ENCODE measurements at places on chromosomes 6 and 20.

DNA sequence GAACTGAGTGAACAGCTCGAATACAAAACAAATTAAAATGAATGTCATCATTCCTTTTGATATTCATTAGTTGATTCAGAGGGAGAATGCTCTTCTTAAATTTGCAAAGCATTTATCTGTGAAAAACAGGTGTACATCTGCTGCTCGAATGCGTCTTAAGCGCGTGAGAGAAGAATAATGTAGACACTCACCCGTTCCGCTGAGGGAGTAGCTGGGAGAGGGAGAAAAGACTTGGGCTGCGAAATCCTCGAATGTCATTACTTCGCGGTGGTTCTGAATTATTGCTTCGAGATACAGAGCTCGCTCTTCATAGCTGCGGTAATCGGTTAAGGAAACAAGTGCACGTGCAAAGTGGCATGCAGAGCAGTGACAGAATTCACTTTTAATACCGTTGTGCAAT, 43.9 kb downstream of the INSM1 start:
- no peak for DNase-seq

DNA sequence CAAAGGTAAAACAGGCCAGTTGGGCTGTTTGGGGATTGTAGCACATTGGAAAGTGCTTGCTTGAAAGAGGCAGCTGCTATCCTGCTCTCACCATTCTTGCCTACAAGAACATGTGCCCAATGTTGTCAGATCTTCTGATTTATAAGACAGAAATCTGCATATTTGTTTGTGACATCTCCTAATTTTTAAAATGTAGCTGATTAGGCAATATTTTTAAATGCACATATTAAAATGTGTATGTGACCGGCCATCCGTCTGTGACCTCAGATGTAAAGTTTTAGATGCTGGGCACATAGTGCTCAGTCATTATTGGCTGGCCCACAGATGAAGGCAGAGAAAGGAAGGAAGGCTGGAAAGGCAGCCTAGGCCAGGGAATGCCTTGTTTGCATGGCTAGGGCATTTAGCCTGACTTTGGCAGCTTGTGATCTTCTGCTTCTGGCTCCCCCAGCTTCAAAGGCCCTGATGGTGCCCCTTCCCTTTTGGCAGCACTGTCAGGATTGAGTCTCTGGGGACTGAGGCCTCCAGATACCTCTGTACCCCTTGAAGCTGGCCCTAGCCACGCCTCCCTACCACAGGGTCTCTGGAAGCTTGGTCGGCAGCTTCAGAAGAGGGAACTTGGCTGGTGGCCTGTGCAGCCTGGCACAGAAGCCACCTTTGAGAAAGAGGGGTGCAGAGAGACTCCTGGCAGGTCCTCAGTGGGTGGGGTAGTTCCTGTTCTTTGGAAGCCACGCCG, 6.4 kb downstream of the SNPH start:
- no peak for DNase-seq

DNA sequence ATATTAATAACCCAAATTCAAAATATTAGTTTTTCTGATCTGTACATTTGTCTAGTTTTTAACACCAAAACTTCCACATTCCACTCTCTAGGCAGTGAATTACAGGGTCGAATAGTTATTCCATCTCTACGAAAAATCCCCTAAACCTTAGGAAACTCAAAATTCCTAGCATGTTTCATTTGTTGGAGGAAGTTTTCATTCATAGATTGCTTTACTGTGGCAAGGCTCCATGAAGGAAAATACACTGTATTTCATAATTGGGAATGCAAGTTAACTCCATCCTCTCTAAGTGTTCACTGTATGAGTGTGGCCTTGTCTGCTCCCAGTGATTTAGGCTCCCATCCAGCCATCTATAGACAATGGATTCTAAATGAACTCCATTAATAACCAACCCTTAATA, 296.1 kb downstream of the TENT5A start:
- DNase-seq, result no peak

- no peak for DNase-seq
Measured at GRCh38 chr6:170253910-170254269, 37.0 kb downstream of the DLL1 start.

- DNase-seq, result no peak
Measured at GRCh38 chr20:59448196-59448595, 147.8 kb downstream of the EDN3 start.

DNA sequence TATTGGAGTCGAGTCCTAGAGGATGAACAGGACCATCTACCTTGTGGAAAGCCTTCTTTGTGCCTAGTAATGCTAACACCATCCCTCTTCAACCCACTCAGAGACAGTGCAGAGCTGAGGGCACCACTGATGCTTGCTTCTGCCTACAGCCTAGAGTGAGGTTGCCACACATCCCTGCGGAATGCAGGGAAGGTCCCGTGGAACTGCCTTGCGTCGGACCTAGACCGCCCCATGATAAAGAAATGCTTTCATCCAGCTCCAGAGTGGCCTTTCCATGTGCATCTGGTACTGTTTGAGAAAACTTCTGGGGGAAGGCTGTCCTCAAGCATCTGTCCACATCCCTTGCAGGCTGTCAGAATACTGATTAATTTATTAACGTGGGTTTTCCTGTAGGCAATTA, 168.4 kb downstream of the PHACTR1 start:
- DNase-seq, result no peak

DNA sequence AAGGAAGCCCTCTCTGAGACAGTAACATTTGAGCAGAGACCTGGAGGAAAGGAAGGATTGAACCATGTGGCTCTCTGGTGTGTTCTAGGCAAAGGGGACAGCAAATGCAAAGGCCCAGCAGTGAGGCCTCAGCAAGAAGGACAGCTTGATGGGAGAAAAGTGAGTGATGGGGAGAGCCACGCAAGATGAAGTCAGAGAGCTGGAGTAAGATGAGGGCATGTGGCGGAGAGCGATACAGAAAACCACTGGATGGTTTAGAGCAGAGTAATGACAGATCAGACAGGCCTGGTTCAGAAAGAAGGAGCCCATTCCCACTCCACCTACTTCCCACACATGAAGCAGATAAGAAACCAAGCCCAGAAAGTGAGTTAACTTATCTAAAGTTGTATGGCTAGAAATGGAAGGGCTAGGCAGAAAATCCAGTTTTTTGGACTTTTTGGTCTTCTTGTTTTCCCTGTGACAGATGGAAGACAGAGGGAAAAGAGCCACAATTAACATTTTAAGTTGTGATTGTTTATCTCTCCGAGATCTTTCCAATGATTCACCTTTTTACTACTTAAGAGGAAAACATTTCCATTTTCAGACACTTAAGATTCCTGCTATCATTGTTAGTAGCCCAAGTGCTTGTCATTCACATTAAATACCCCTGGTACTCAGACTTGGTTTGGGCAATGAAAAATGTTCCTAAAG, 723 bp upstream of the SNPH start:
- no peak for DNase-seq

- DNase-seq, result no peak
Measured at GRCh38 chr6:156757849-156758248, 19.3 kb upstream of the ARID1B start.

GRCh38 chr20:62702895-62703852, 5.5 kb upstream of the NTSR1 start:
- DNase-seq, result no peak

- no peak for DNase-seq
Measured at GRCh38 chr6:107585815-107586435, 96.0 kb downstream of the SOBP start.

DNA sequence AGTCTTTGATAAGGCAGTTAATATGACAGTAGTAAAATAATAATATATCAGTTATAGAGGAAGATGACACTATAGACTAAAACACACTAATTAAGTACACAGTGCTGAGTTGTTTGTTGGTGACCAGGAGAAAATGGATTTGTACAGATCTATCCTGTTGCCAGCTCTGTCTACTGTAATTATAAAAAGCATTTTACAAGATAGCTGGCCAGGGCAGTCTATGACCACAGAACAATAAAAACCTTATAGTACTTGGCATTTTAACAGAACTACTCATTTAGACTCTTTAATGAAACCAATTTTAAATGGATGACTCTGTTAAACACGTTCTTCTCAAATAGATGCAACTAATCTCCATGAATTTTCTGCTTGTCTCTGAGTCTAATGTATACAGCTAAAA, 367.5 kb downstream of the BTBD9 start:
- no peak for DNase-seq

- peak; percentile 40 for DNase-seq
Measured at GRCh38 chr6:121849477-121849876, 414.0 kb downstream of the GJA1 start.

GRCh38 chr6:16089232-16090062, 39.4 kb upstream of the MYLIP start:
- DNase-seq, result no peak

DNA sequence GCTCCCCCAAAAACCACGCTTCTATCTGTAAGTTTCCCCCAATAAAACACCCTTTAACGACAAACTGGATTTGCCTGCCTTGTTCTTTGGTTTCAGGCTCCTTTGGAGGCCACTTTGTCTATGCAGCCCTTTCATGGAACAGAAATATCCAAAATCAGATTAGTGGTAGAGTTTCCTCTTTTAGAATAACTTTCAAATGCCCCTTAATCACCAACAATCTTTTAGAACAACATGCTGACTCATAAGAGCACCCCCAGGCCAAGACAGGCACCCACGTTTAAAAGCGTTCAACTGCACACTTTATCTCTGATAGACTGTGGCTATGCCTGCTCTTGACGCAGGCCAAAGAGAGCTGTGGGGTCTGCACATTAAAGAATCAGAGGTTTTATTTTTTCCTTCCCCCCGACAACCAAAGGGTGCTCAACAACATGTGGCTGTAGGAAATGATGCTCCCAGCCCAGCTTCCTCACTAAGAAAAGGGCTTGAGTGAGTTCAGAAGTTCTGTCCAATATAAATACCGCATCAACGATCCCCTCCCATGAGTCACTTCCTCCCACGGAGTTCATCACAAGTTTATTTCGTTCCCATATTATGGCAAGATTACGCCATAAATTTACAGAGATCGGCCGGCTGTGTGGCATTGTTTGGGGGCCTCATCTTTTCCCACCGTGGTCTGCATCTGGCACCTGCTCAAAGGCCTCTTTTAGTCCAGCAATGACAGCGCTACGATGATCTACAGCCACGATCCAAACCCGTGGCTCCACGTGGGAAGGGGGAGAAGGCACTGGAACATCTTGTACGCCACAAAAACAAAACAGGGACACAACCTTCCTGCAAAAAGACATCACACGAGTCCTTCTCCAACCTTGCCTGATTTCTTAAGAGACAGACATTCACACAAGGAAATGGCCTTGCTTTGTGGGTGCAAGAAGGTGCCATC, 88.8 kb upstream of the NFATC2 start:
- DNase-seq, result no peak

DNA sequence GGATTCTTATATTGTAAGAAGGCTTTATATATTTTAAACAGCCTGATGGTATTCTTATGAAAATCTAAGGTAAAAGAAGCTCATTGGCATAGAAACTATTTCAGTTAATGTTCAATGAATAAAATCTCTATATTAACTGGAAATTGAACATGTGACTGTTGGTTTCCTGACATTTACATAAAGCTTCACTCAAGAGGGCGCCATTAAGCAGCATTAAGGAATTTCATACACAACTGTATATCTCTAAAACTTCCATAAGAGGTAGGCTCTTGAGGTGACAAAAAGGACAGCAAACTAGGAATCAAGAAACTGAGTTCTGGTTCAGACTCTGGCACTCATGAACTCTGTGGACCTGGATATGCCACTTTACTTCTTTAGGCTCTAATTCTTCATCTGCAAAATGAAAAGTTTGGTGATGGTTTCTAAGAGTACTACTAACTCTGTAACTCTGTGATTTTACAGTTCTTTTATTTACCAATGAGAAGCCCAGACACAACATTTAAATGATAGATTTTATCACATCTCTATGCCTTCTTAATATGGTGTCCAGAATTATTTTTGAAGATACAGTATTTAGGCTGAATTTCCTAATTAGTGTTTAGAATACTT, 147.5 kb downstream of the FLRT3 start:
- no peak for DNase-seq

DNA sequence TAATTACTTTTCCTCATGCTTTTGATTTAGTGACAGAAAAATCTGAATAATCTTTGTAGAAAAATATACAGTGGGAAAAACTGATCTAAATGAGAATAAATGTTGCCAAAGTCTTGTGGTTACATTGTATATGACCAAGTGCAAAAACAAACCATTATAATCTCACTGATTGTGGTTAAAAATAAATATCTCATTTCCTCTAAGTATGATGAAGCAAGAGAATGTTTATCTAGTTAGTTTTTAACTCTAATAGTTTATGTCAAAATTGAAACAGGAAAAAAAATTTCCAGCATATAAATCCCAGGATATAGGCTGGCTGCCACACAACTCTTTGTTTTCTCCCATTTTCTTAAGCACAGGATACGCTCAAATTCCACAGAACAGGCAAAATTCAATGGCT, 392.7 kb upstream of the ID4 start:
- DNase-seq, result no peak

GRCh38 chr6:141634269-141634668, 498.5 kb upstream of the GJE1 start:
- DNase-seq, result no peak

- no peak for DNase-seq
Measured at GRCh38 chr6:125821825-125822281, 31.1 kb downstream of the NCOA7 start.

DNA sequence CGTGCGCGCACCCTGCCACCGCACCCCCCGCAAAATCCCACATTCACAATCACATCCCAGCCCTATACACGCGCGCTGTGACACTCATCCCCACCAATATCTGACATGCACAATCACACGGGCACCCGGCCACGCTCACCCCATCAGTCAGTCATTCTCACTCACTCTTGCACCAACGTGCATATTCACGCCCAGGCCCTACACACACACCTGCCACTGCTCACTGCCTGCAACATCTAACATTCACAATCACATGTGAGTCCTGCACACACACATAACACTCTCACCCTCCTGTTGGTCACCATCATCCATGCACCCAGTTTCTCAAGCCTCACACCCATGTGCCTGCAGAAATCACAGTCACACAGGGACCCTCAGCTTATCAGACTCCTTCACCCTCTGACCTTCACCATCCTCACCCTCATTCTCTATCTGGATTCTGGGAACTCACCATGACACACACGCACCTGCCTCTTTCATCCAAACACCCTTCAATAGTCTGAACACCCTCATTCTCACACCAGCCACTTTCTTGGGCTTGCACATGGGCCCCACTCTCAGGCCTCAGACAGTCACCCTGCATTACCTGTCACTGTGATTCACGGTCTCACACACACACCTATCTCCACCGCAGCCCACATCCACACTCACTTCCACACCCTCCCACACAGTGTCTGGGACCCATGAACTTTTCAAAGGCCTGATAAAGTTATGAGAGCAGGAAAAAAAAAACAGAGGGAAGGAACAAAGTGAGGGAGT, 748 bp upstream of the ATP9A start:
- DNase-seq, result no peak

GRCh38 chr6:158028421-158028820, 46.8 kb downstream of the SYNJ2 start:
- no peak for DNase-seq

- no peak for DNase-seq
Measured at GRCh38 chr6:46323966-46324622, 153.3 kb upstream of the ENPP5 start.

GRCh38 chr6:117840541-117840983, 66.5 kb upstream of the SLC35F1 start:
- peak; percentile 47 for DNase-seq
